ENCODE measurements at places on chromosomes 1 and 21.

- no peak for DNase-seq
Observed at GRCh38 chr1:48858200-48858920, 81.7 kb upstream of the BEND5 start.

DNA sequence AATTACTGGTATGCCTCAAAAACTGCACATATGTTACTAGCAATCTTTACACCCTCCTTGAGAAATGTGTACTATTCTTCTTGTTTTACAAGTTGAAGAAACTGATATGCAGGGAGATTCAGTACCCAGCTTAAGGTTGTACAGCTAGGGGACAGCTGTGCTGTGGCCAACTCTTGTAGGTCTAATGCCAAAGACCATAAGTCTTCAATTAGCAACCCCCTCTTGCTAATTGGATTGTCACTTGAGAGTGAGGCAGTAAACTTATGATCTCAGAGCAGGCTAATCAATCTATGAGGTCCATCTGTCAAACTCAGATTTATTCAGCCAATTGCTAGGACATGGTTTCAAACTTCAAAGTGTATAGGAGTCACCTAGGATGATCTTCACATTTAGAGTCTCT lies 492.0 kb upstream of the USP24 start:
- no peak for DNase-seq

DNA sequence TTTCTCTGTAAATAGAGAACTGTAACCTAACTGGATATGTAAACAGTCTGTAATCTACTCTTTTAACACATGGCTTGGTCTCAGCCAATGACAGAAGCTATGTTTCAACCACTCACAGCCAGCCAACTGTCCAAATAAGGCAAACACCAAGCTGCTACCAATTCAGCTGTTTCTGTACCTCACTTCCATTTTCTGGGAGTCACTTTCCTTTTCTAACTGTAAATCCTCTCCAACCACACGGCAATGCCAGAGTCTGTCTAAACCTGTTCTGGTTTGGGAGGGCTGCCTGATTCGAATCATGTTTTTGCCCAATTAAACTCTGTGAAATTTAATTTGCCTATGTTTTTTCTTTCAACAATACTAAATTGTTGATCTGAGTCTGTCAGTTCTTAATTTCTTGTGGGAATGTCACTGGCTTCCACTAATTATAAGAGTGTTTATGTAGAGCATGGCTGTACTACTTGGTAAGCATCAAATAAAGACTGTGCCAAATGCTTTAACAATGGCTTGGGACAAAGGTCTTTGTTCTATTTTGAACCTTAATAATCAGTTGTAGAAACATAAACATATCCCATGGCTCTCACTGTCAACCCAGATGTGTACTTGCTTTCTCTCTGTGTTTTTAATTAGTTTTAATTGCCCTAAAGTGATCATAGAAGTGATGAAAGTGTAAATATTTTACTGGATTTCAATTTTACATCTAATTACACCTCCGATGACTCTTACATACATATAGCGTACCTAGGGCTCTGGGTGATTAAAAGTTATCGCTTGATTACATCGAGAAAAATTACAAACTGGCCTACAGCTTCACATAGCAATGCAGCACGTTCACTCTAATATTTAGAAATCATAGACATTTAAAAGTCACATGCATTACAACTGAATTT lies 1144.6 kb upstream of the TMPRSS15 start:
- DNase-seq, result no peak

- no peak for DNase-seq
Observed at GRCh38 chr1:59669752-59670312, 144.9 kb upstream of the HOOK1 start.

DNA sequence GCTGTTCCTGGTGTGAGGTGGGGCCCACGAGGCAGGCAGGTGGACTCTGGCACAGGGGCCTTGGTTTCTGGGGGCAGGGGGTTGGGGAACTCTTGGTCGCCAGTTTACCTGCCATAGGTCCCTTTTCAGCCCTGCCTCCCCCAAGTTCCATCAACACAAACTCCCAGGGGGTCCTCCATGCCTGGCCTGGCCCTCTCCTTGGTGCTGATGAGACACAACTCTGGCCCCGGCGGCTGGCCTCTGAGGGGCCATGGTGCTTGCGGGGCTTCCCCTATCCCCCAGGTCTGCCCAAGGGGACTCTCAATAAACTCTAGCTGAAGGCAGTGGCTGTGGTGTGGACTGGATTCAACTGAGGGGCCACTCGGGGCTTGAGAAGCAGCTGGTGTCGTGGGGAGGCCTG lies 16.0 kb downstream of the HTR6 start:
- no peak for DNase-seq

- DNase-seq, result no peak
Observed at GRCh38 chr1:31875636-31876236, 59.9 kb upstream of the SPOCD1 start.

DNA sequence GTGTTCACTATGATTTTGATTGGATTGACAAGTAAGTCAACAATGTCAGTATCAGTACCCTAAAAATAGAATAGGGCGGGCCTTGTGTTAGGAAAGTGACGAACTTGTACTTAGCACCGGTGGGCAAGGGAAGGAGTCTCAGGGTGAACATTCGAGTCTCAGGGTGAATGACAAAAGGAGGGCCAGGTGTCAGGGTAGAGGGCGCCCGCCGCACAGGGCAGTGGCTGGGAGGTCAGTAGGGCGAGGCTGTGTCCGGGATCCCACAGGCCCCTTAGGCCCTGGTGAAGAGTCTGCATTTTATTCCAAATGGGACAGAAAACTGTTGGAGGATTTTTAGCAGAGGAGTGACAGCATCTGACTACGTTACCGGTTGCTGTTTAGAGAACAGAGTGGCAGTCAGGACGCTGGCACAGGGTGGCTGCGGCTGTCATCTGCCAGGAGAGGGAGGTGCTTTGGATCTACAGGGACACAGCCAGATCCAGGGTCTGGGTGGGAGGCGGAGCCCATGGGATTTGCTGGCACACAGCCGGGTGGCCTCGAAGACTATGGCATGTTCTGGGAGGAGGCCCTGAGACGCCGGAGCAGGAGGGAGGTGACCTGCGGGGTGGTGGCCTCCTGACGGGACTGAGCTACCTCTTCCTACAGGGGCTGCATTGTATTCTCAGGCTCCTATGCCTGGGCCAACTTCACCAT lies 11.0 kb downstream of the AGTRAP start:
- DNase-seq, result no peak
